ENCODE measurements at places on chromosomes 13 and 19.

DNA sequence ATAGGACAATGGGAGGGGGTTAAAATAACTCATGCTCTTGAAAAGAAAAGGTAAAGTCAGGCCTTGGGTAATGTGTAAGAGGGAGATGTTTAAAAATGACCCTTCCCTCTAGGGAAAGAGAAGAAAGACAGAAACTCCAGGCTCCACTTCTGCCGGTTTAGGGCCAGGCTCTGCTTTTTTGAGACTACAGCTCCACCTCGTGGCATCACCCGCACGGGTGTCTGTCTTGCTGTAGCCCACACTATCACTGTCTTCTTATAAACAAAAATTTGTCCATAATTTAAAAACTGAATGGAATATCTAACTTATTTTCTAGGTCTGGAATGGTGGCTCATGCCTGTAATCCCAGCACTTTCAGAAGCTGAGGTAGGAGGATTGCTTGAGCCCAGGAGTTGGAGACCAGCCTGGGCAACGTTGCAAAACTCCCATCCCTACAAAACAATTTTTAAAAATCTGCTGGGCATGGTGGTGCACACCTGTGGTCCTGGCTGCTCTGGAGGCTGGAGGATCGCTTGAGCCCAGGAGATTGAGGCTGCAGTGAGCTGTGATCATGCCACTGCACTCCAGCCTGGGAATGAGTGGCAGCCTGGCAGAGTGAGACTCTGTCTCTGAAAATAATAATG, 65.1 kb upstream of the GTF3A start:
- no peak overlapping the region for H3K4me3 ChIP-seq
- peaks cover 65% of the 10 kb centered on the region for H3K27me3 ChIP-seq

DNA sequence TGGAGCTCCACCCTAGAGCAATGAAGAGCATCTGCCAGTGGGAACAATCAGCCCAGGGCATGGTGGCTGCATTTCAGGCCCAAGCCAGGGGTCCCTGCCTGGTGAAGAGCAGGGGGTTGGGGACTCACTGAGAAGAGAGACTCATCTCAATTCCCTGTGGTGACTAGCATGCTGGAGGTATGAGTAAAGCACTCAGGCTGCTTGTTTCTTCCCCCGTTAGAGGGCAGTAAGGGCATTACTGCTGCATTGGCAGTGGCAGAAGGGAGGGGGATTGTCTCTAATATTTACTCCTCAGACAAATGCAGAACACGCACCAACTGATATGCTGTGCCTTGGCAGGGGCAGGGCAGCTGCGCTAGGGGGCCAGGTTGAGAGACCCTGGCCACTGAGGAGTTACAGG, 329.1 kb downstream of the SLITRK5 start:
- no peak overlapping the region for H3K4me3 ChIP-seq
- H3K27ac ChIP-seq = no peak overlapping the region
- H3K36me3 ChIP-seq = no peaks in the 10 kb centered on the region
- H3K4me1 ChIP-seq = no peaks in the 10 kb centered on the region
- no peaks in the 10 kb centered on the region for H3K27me3 ChIP-seq
- no peak for DNase-seq

- DNase-seq = no peak
- no peaks in the 10 kb centered on the region for H3K36me3 ChIP-seq
- H3K27ac ChIP-seq = no peak overlapping the region
These were observed 352.0 kb upstream of the DACH1 start for GRCh38 chr13:72218966-72219365.

DNA sequence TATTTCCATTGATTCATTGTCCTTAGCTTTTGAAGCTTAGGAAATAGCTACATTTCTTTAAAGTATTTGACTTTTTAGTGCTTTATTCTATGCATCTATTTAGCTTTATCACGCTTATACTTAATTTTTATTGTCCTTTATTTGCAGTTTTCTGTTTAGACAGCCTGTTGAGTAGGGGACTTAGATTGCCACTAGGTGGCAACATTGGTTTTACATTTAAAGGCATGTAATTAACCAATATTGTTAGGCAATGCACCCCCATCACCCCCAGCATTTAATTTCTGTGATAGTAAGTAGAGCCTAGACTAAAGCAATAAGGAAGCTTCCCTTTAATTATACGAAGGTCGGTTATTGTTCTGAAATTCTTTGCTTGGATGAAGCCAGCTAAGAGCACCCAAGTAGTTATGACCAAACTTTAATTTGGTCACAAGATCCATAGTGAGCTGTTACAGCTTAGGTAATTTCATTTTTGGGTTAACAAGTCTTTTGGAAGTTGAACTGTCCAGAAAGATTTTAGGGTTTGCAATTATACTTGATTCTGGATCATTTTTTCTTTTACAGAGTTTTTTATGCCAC, 36.5 kb downstream of the B3GLCT start:
- H3K27me3 ChIP-seq = no peaks in the 10 kb centered on the region
- H3K27ac ChIP-seq = no peak overlapping the region
- peaks cover 4% of the 10 kb centered on the region for H3K36me3 ChIP-seq
- no peaks in the 10 kb centered on the region for H3K4me1 ChIP-seq

DNA sequence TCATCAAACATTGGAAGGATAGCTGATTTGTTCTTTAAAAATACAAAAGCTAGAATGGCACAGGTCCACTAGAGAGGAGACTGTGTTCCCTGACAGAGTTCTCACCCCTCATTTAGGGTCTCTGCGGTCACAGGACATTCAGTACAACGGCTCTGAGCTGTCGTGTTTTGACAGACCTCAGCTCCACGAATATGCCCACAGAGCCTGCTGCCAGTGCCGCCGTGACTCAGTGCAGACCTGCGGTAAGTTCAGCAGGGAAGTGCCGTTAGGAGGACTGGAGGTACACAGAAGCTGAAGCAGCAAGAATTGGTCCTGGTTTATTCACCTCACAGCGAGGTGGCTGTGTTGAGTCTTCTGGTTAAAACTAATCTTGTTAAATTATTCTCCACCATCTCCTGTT, 90.0 kb downstream of the TNFRSF19 start:
- H3K4me3 ChIP-seq = no peak overlapping the region
- peaks cover 7% of the 10 kb centered on the region for H3K27me3 ChIP-seq
- H3K4me1 ChIP-seq = no peaks in the 10 kb centered on the region
- H3K36me3 ChIP-seq = no peaks in the 10 kb centered on the region
- no peak overlapping the region for H3K27ac ChIP-seq
- DNase-seq = no peak

GRCh38 chr13:39016787-39017186, 21.1 kb downstream of the PROSER1 start:
- H3K4me1 ChIP-seq = peaks cover 14% of the 10 kb centered on the region
- H3K4me3 ChIP-seq = no peak overlapping the region
- DNase-seq = no peak
- H3K36me3 ChIP-seq = peaks cover 83% of the 10 kb centered on the region

DNA sequence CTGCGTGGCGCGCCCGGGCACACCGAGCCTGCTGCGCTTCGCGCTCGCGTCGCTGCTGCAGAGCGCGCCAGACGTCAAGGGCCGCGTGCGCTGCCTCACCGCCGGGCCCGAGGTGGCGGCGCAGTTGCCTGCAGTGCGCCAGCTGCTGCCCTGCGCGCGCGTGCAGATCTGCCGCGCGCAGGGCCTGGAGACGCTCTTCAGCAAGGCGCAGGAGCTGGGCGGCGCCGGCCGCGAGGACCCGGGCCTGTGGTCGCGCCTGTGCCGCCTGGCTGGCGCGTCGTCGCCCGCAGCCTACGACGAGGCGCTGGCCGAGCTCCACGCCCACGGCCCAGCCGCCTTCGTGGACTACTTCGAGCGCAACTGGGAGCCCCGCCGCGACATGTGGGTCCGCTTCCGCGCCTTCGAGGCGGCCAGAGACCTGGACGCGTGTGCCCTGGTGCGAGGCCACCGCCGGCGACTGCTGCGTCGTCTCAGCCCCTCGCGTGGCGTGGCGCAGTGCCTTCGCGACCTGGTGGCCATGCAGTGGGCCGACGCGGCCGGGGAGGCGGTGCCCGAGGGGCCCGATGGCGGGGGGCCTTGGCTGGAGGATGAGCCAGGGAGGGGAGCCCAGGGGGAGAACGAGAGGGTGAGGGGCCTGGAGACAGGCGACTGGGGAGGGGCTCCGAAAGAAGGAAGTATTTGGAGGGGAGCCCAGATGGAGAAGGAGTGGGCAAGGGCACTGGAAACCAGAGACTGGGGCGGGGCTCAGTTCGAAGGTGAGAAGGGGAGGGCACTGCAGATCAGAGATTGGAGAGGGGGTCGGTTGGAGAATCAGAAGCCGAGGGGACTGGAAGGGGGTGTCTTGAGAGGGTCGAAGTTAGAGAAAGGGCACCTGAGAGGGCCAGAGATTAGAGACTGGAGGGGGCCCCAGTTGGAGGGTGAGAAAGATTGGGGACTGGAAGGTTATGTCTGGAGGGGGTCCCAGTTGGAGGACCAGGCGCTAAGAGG, 24.7 kb downstream of the ZSWIM9 start:
- no peak for DNase-seq
- H3K4me1 ChIP-seq = peaks cover 9% of the 10 kb centered on the region
- peaks cover 6% of the 10 kb centered on the region for H3K36me3 ChIP-seq
- H3K27ac ChIP-seq = no peak overlapping the region

DNA sequence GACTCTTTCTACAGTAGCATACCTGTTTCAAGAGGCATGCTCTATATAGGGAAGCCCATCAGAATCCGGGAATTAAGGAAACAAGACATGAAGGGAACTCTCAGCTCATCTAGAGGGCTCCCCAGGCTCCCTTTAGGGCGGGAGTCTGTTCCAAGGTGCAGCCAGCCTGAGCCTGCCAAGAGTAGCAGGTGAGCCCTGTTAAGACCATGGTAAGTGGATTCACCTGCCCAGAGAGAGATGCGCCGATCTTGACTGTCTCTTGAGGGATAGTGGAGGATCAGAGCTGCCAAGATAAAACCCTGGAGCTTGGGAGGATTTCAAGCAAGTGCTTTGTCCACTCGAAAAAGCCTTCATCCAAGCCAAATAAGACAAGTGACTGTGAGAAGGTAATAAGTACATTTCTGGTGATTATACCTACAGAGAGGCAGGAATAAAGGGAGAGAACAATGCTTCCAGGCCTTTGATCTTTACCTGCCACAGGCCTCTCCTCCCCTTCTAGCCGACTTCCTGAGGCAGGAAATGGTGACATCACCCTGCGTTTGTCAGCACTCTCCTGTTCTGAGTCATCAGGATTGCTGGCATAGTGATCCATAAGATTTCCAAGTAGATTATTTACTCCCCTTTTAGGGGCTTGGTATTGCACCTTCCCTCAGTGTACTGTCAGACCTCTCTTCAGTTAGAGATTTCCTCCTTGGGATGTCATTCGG, 31.5 kb downstream of the KLF5 start:
- H3K4me3 ChIP-seq = no peak overlapping the region
- peaks cover 7% of the 10 kb centered on the region for H3K4me1 ChIP-seq
- H3K27me3 ChIP-seq = no peaks in the 10 kb centered on the region
- no peak for DNase-seq

DNA sequence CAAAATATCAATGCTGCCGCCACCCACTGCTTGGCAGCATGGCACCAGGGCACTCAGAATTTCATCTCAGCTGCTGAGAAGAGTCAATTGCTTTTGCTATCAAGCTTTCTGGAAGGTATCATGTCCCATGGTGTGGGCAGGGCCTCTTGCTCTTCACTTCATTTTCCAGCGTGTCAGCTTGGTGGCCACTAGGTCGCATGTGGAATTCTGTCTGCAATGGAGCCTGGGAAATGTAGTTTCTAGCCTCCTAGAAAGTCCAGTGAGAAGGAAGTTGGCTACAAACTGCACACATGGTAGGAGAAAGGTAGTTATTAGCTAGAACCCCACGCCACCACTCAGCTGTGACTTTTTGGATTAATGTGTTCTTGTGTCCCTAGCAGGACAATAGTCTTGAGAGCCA, 105.3 kb downstream of the MYO16 start:
- no peaks in the 10 kb centered on the region for H3K4me1 ChIP-seq
- DNase-seq = no peak
- no peak overlapping the region for H3K4me3 ChIP-seq
- no peaks in the 10 kb centered on the region for H3K27me3 ChIP-seq

DNA sequence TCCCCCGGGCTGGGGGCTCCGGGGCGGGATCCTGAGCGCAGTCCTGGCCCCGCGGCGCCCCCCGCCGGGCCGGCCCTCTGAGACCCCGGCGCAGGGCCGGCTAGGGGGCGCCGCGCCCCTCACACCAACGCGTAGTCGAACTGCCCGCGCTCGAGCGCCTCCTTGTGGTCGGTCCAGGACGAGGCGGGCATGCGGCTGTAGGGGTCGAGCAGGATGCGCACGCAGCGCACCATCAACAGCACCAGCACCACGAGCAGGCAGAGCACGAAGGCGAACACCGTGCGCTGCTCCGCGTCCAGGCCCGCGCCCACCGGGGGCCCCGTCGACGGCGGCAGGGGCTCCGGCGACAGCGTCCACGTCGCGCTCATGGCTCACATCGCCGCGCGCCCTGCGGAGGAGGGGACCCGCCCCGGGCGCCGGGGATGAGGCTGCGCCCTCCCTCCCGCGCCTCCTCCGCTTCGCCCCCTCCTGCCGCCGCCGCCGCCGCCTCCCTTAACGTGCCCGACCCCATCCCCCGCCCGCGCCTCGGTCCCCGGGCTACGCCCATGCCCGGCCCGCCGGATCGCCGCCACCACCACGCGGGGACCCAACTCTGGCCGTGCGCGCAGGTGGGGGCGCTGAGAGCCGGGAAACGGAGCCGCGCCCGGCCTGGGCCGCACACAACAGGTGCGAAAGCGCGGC, 624 bp downstream of the CTXN1 start:
- peaks cover 49% of the 10 kb centered on the region for H3K36me3 ChIP-seq
- peak overlapping the region; percentile 71 for H3K4me3 ChIP-seq
- H3K27ac ChIP-seq = peak overlapping the region; percentile 59
- peak; percentile 76 for DNase-seq
- H3K27me3 ChIP-seq = no peaks in the 10 kb centered on the region
- H3K4me1 ChIP-seq = peaks cover 34% of the 10 kb centered on the region

DNA sequence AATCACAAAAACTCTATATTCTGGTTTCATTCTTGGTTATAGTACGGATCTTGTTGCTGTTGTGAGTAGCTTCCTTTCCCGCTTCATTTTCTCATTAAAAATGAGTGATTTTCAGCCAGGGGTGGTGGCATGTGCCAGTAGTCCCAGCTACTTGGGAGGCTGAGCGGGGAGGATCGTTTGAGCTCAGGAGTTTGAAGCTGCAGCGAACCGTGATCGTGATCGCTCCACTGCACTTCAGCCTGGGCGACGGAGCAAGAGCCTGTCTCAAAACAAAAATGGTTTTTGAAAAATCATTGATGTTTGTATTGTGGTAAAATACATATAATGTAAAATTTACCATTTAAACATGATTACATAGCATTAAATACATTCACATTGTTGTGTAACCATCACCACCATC, 71.6 kb upstream of the TM9SF2 start:
- H3K4me1 ChIP-seq = peaks cover 42% of the 10 kb centered on the region
- no peaks in the 10 kb centered on the region for H3K27me3 ChIP-seq
- H3K4me3 ChIP-seq = no peak overlapping the region
- H3K27ac ChIP-seq = no peak overlapping the region
- H3K36me3 ChIP-seq = peaks cover 34% of the 10 kb centered on the region
